ENCODE measurements at places on chromosomes 16 and 17. TPM values are rescaled to one million over a fixed set of nuclear protein-coding genes. Genes with fewer than 3 reads are reported as not detected.

The NECAB2 gene
- total RNA-seq = 6.9 TPM

The PDIA2 gene
- 11.4 TPM for total RNA-seq

The CACNG3 gene
- 3.3 TPM for total RNA-seq

The HOXB5 gene
- total RNA-seq = not detected

The COX4I1 gene
- total RNA-seq = 228 TPM

All from frontal cortex (tissue), 4 donors.